ENCODE measurements at places on chromosomes 7 and 10.
A peak's percentile ranks its signal among the peaks of the same experiment; 100 is the strongest.

DNA sequence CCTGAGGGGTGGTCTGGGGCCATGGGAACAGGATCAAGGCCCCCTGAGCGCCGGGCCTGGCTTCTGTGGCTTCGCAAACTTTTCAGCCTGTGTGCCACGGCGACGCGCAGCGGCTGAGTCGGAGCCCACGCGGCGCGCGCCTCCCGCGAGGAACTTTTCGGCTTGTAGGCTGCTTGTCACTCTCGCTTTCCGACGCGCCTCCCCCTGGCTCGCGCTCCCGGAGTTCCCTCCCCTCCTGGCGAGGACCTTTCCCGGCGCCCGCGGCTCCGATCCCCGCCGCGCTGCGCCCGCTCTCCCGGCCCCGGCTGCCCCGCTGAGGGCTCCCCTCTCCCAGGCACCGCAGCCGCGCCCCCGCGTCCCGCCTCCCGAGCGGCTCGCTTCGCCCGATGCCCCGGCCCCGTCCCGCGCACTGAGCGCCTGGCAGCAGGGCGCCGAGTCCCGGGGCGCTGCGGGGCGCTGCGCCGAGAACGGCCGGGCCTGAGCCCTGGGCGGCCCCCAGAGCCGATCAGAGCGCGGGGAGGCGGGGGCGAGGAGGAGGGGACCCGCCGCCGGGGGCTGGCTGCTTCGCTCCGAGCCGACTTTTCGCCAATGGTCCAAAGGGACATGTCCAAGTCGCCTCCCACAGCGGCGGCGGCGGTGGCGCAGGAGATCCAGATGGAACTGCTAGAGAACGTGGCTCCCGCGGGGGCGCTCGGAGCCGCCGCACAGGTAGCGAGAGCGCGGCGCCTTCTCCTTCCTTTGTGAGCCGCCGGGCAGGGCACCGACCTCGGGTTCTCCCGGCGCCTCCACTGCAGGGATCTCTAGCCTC, at the start of gene CACNB2:
Gene CACNB2, plus strand, starts transcription at position 276 of the 808 bp plus-strand sequence.
- DNase-seq = no peak

DNA sequence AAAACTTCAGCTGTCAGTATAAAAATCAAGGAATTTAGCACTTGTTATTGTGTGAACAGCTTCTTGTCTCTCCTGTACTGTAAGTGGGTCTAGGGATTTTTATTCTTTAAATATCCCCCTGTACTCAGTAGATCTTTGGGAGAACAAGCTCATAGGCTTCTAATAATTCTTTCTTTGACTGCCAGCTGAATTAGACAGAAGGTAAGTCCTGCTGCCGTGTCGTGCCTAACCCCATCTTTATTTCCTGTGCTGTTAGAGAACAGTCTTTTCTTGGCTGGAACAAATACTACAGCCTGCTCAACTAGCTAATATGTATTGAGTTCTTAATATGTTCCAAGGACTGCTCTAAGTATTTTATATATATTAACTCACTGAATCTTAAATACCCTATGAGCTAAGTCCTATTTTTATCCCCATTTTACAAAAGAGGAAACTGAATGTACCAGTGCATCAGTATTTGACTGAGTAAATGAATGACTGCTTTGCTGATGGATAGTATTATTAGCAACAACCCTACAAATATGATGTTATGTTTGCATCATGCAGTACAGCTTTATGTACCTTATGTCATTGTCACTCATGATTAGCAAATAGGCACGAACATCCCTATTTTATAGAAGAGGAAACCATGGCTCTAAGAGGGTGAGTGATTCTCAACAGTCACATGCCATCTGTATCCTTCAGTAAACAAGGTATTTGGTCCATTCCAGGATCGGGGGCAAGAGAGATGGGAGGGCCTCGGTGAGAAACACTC, 5.5 kb upstream of the DUSP5 start:
- DNase-seq = no peak

DNA sequence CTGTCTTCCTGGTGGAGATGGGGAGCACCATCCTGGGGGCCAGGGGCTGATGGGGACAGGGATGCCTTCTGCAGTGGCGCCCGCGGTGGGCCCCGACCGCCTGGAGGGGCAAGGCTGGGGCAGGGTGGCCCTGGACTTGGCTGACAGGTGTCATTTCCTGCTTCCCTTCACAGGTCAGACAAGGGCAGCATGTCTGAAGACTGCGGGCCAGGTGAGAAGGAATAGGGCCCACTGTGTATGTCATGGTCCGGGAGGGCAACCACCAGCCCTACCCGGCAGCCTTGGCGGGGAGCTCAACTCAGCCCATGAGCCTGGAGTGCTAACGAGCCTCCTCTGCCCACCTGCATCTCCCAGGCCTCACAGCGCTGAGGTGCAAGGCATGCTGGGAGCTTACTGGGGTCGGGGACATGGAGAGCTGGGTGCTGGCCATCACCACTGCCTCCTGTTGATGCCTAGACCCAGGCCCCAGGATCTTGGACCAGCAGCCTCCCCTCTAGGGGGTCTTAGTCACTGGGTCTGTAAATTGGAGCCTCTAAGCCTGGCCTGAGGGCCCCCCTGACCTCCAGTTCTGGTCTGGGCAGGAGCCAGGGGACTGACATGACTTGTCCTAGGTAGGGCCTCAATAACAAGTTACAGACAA, 28.0 kb upstream of the SRRM3 start:
- DNase-seq = no peak

DNA sequence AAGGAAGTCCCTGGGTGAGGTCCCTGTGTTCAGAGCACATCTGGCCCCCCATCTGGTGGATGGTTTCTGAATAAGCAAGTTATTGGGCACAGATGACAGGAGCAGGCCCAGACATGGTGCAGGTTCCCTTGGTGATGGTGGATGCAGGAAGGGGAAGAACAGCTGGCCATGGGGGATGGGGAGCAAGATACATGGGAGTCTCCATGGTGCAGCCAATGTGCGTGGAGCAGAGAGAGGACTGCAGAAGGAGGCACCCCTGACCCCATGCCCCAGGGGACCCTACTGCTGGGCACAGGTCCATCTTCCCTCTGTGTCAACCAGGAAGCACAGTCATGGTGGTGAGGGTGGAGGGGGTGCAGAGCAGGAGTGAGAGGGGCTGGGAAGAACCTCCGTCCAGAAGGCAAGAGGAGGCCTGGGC, 43.8 kb upstream of the RABGEF1 start:
- DNase-seq = no peak

DNA sequence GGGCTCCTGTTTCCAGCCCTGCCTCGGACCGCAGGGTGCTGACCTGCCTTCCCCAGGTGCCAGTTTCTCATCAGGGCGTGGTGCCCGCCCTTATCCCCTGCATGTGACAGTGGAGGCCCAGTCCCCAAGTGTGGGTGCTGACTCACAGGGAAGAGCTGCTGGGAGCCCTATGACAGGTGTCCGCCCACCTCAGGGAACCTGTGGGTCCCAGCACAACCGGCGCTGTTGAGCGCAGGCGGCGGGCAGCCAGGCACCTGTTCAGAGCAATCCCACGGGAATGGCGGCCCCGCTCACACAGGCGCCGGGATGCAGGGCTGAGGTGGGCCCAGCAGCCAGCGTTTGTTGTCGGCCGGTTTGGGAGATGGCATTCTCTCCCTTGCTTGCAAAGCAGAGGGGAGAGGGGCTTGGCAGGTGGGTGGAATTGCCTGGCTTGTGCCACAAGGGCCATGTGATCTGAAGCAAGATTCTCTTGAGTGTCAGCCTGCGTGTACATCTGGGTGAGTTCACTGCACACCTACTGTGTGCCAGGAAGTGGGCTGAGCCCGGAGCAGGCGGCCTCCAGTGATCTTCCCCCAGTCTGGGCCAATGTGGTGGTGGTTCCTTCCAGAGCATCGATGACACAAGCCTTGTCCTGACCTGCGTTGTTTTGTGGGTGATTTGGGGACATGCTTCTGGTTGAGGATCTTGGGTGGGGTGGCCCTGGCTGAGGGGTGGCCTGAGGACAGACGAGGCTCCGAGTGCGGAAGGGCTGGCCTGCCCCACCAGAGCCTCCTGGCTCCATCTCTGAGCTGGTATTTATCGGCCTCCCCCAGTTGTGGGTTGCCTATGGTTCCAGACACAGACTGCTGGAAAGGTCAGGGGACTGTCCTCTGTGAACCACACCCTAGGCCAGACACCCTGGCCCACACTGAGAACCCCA, 2.4 kb downstream of the PWWP2B start:
- no peak for DNase-seq

DNA sequence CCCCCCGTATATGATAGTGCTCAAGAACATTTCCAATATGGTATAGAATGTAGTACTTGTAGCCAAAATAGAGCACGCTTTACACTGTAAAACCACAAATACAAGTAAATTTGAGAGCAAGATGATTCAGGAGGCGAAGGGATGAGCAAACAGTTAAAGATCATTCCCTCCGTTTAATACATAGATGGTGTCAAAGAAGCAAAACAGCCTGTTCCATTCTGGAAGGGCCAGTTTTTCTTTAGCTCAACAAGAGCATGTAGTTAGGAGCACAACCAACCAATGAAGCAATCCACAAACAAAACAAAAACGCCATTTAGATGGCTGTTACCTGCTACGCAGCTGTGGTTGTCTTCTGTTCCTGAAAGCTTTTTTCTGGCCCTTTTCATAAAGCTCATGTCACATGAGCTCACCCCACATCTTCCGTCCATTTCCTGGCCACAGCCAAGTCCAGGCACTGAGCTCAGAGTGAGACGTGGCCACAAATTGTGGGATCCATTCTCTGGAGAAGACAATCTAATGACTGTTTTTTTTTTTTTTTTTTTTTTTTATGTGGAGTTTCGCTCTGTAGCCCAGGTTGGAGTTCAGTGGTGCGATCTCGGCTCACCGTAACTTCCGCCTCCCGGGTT, 185.6 kb downstream of the FANK1 start:
- DNase-seq = no peak

DNA sequence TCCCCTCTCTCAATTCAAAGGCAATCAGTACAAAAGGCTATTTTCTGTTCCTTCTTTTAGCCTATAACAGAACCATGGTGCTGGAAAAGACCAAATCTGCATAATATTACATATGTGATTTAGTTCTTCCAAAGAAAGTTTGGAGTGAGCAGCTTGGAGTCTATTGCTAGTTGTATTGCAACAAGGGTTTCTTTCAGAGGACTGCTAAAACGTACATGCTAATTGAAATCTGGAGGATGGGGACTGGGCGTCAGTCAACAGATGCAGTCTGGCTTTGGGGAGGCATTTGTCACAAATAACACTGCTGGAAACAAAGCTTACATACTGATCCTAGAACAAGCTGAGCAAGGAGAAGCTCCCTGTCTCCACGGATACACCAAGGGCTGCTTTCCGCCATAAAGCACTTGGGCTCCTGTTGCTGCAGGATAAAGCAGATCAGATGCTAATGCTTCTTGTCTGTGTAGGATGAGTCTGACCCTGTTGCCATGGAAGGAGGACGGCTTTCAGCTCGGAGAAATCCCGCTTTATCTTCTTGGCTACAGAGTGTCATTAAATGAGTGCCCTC, 883.5 kb downstream of the SORCS1 start:
- no peak for DNase-seq

DNA sequence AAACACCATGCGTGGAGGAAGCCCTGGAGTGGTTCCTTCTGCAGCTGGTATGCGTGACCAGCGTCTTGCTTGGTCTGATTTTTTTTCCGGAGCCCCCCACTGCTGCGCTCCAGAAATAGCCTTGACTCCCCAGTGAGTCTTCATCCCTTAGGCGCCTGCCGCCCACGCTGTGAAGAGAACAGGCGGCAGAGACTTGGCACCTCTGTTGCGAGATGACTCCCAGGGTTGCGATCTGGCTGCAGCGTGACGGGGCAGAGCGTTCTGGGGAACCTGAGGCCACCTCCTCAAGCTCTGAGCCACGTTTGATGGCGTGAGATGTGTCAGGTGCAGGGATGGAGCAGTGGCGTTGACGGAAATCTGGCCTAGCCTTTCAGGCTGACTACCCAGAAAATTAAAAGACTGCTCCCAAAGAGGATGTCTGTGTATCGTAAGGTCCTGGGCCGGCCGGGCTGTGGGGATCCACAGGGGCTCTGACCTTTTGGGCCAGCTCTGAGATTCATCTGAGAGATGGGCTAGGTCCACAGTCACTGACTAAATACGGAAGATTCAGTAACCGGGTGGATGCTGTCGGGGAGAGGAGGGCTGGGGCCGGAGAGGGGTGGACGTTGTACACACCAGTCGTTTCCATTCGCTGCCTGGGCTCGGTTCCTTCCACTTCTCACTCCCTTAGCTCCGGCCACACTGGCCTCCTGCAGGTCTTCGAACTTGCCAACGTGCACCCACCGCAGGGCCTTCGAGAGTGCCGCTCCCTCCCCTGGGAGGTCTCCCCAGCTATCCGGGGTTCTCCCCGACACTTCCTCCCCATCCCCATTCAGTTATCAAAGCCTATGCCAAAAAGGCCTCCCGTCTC, 33.8 kb downstream of the PFKFB3 start:
- DNase-seq = no peak

DNA sequence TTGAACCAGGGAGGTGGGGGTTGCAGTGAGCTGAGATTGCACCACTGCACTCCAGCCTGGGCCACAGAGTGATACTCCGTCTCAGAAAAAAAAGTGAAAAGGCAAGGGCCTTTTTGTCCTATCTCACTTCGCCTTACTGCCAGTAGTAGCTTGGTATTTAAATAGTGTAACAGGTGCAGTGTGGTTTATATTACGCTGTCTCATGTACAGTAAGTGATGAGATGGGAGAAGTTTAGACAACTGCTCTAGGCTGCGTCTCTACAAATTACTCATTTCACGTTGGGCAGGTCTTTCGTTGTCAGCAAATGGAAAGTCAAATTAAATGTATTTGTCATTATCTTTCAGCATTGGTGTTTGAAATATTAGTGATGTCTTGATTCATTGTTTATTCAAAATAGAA, 15.5 kb upstream of the PFKFB3 start:
- no peak for DNase-seq

- DNase-seq = peak; percentile 22
Measured at GRCh38 chr10:60236869-60237524, 152.7 kb downstream of the ANK3 start.

DNA sequence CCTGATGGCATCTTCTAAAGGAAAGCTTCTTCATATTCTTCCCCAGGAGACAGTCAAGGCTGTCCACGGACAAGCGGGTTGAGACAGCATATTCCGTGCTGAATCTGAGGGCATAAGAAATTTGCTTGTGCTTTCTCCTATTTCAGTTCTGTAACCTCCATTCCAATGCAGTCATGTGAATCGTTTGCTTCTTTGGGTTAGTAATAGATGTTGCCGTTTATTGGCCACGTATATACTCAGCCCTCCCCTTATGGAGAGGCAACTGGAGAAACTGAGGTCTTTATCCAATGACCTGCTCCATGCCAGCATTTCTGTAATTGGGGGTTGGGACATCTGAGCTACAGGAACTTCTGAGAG, 38.9 kb downstream of the LYZL1 start:
- no peak for DNase-seq

GRCh38 chr10:100984672-100985177, 2.6 kb downstream of the MRPL43 start:
- no peak for DNase-seq

Measured in activated naive CD4-positive, alpha-beta T cell treated with anti-CD3 and anti-CD28 coated beads for 36 hours (primary cell).